ENCODE measurements at places on chromosomes 16 and 17.

DNA sequence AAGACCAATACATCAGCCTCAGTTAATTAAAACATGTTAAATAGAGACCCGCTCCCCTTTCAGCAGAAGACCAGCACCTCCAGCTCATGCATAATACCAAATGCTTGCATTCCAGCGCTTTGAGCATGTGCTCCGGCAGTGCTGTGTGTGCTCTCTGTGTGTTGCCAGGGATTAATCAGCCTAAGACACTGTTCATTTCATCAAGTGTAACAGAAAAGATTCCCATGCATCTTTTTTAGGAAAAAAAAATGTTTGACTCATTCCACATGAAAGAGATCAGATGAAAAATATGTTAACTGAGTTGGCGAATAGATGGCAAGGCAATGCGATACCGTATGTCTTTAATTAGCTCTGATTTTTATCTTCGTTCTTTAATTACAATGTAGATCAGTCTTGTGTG is 187.6 kb downstream of the RPTOR start:
- DNase-seq: no peak

DNA sequence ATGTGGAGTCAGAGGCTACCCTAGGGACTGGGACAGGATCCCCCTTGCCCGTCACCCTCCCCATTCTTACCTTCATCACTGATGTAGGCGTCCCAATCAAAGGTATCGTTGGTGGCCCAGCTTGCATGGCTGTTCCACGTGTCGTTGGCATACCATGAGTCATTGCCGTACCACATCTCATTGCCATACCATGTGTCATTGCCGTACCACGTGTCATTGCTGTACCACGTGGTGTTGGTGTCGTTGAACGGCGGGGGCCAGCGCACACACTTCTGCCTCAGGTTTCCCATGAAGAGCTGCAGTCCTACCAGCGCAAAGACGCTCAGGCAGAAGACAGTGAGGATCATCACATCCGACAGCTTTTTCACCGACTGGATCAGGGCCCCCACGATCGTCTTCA is 4.8 kb downstream of the SCN4A start:
- no peak for DNase-seq

- no peak for DNase-seq
These were observed 26.3 kb downstream of the CEP112 start for GRCh38 chr17:66165537-66166123.

DNA sequence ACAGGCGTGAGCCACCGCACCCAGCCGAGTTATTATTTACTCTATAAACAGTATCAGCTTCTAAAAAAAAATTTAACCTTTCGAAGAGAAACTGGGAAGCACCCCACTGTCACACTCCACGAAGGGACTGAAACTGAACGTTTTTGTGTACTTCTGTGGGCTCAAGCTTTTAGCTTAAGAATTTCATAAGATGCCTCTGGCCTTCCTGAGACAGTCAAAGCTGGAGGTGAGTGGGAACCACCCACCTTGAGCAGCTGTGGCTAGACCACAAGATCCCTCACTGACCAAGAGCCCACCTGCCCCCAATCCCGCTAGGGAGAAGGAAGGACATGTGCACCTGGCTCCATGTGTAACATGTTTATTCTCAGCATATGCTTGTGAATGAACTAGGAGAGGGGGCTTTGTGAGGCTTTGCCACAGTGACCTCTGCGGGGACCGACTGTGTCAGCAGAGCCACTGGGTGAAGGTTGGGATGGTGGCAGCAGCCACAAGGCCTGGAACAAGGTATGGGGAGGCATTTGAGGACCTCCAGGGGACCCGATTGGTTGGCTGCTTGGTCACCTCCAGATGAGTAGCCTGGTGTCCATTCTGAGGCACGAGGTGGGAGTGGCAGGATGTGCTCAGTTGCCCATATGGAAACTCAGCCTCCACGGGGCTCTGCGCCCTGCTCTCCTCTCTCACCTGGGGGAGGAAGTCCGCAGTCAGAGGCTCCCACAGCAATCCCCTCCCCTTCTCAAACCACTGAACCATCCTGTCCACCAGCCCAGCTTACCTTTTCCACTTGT is 4.8 kb downstream of the DPEP3 start:
- DNase-seq: no peak

- no peak for DNase-seq
These were observed 198.4 kb downstream of the CYB561 start for GRCh38 chr17:63247706-63248105.

DNA sequence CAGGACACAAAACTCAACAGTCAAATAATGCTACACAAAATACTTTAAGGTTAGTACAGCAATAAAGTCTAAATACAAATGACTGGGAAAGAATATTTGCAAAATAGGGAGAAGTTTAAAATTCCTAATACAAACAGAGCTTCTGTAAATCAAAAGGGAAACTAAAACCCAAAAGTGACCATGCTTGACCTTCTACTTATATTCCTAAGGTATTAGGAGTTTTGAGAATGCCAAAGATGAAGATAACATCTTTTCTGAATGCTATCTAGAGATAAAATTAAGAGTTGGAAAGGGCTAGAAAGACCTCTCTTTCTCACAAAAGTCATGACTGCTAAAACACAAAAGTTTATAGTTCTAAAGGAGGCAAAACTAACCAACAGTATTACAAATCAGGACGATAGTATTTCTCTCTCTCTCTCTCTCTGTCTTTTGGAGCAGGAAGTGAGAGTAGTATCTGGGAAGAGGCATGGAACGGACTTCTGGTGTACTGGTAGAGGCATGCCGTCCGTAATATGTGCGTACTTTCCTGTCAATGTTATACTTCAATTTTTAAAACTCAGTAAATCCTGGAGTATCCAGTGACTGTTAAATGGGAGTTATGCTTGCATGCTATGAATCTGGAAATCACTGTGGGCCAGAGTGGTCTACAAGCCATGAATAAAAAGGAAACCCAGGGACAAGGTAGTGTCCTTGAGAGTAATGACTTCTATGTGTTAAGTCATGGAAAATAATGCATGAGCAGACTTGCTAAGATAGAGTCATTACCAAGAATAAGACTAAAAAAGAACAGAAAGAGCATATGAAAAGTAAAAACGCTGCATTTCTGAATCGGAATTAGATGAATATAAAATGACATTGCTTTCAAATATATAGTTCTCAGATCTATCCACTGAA is 49.7 kb upstream of the ANKFY1 start:
- DNase-seq: no peak

DNA sequence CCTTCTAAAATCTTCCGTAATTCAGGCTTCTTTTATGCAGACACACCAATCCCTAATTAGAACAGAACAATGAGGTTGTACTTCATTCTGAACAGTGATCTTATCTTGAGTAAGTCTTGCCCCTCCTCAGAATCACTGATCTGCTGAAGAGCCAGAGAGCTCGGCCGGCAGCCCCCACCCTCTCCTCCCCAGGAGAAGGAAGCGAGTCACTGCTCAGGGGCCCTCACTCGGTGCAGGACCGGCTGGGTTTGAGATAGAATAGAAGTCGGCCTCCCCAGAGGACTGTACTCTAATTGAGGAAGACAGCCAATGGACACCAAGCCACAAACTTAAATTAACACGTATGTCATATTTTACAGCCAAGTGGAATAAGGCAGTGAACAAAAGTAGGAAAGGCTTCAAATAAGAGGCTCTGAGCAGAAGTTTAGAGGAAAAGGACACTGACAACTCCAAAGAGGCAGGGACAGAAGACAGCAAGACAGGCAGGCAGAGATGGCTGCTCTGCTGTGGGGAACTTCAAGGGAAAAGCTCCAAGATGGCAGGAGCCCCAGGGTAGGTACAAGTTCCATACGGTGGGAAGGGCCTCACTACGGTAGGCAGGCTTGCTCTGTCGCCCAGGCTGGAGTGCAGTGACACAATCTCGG is 18.6 kb downstream of the CREBBP start:
- no peak for DNase-seq
